ENCODE measurements at places on chromosomes 2 and 18. TPM values are rescaled to one million over a fixed set of nuclear protein-coding genes. Genes with fewer than 3 reads are reported as not detected.
A peak's percentile ranks its signal among the peaks of the same experiment; 100 is the strongest.

- peak; percentile 51 for DNase-seq
Observed at GRCh38 chr2:43224131-43224570, 2.3 kb downstream of the ZFP36L2 start.

DNA sequence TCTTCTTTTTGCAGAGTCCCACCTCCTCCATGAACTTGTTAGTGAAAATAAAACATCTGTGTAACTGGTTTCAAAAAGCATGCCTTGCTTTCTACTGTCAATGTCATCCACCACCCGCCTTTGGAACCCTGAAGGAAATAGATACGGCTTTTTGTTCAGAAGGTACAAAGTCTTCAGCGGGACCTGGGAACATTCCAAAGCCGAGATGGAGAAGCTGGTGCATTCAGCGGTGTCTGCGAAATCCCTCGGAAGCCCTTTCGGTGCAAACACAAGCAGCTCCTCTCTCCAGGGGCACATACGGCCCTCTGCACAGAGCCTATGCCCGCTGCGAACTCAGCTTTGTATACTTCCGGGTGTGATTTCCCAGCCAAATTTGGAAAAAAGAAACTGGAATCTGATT, 555.8 kb upstream of the SALL3 start:
- no peak for DNase-seq

DNA sequence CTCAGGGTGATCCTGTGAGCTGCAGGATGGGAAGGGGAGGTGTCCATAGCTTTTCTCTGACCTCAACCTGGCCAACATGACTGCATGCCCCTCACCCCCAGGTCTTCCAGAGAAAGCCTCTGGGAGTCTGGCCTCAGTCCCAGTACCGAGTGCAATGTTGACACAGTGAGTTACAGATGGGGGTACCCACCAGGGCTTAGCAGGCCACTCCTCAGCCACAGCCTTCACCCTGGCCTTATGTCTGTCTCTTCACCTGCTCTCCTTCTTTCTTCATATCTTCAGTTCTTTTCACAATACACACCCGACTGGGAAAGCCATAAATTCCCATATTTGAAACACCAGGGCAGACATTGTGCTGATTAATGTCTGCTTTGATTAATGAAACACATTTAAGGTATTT, 33.5 kb downstream of the AOX1 start:
- DNase-seq: no peak

- no peak for DNase-seq
Observed at GRCh38 chr2:20781656-20782265, 41.1 kb downstream of the LDAH start.

DNA sequence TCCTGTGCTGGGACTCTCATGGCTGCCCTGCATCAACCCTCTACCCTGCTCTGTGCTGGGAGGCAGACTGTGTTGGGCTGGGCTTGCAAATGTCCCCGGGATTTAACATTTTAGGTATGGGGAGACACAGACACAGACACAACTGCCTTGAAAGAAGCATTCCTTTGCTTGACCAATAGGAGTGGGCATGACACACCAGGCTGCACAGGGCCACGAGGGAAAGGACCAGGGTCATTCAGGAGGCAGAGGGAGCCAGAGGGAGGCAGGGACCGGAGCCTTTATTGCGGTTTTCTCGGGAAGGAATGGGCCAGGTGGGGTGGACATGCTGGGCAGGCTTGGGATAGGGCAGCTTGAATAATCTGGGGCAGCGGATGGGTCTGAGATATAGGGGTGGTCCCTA, 238.7 kb upstream of the COPS8 start:
- DNase-seq: no peak

- DNase-seq: peak; percentile 39
Observed at GRCh38 chr2:219274361-219274921, 4.7 kb upstream of the DNAJB2 start.

DNA sequence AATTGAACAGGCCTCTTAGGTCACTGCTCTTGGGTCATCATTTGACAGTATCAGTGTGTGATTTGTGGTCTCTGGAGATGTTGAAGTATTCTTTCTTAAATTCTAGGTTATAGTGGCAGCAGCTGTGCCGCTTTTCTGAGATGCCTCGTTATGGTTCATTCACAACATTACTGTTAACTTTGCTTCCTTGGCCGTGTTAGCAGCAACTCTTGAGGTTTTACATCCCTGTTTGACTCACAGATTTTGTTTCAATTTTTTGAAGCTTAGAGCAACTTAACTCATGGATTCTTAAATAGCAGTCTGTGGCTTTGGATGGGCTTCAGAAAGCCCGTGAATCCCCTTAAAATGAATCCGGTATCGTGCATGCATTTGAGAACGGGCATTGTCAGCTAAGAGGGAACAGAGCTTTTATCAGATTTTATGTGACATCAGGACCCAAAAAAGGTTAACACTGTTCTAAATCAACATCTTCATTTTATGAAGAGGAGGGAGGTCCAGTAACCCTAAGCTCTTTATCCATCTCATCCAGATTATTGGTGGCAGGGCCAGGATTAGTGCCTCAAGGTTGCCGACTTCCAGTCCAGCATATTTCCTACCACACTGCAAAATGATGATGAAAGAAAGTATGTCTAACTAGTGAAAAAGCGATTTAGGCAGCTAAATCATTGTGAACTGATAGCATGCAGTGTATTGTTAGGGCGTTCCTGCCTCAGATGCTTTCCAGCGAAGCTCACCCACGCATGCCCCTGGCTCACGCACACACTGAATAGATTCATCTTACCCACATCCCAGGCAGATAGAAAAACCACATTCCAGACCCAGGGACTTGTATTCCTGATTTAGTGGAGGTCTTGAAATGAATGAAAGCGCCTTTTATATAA, 5.1 kb downstream of the TRIB2 start:
- DNase-seq: no peak

GRCh38 chr2:155145758-155146229, 447.3 kb downstream of the KCNJ3 start:
- no peak for DNase-seq

DNA sequence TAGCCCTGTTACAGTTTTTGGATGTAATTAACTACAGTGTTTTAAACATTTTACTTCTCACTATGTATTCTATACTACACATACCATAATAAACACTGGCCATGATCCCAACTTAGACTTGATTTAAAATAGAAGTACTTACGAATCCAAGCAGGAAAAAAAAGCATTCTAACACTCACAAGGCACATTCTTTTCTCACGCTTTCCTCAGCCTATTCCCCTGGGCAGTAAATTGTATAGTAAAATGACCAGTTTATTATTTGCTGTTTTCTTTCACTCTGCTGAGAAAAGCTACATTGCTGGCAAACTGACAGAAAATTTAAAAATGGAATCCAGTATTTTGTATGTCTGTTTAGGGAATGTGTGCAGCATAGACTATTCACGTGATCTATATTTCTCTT, 2.8 kb upstream of the TANC1 start:
- no peak for DNase-seq

- no peak for DNase-seq
Observed at GRCh38 chr2:28347596-28347995, 45.1 kb upstream of the FOSL2 start.

GRCh38 chr18:68972176-68972575, 174.3 kb downstream of the CCDC102B start:
- no peak for DNase-seq

- DNase-seq: no peak
Observed at GRCh38 chr2:119792907-119793312, 33.2 kb downstream of the PTPN4 start.

GRCh38 chr2:64404002-64404731, 49.8 kb upstream of the LGALSL start:
- peak; percentile 57 for DNase-seq

DNA sequence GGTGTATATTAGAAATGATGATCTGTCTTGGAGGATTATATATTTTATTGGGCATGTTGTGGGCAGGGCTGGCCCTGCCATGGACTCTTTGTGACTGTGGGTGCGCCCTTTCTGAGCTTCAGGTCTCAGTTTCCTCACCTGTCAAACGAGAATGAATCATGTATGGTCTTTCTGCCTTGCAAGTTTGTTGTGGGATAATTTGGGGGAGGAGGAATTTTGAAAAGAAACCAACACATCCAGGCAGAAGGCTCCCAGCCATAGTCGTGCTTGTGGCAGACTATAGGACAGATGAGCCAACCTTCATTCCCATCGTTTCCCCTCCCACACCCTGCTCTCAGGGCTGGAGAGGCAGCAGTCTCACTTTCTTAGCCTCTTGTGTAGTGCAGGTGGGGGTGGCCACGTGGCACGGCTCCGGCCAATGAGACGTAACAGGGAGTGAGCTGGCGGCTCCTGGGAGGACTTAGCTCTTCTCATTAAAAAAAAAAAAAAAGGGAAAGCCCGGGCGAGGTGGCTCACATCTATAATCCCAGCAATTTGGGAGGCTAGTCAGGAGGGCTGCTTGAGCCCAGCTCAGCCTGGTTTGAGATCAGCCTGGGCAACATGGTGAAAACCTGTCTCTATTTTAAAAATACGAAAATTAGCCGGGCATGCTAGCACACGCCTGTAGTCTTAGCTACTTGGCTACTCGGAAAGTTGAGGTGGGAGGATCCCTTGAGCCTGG, 63.1 kb downstream of the RHOB start:
- peak; percentile 78 for DNase-seq

DNA sequence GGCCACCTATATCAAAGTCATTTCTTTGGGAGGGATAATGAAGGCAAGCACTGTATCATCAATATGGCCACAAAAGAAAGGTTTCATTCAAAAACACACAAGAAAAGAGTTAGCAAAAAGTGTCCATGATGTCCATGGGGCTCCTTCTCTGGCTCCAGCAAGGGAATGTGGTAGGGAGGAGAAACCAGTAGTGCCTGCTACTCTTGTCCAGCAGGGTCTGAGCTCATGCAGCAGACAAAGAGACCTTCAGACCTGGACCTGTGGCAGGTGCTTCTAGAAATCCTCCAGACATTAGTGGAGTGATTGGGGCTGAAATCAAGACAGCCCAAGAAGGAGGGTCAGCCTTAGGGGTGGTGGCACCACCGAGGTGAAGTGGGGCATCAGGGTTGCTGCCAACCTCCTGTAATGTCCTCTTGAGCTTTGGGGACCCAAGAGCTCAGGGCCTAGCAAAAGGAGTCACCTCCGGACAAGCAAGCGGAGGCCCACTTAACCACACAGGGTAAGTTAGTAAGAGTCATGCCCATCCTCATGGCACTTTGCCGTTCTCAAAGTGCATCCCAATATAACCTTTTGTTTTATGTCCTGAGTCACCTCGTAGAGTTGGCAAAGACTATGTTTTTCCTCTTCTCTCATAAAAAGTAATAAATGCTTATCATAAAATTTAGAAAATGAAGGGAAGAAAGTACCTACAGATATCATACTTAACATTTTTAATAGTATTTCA, 112.6 kb upstream of the YPEL5 start:
- DNase-seq: no peak

GRCh38 chr18:35424356-35424755, 47.2 kb upstream of the ZNF396 start:
- no peak for DNase-seq

DNA sequence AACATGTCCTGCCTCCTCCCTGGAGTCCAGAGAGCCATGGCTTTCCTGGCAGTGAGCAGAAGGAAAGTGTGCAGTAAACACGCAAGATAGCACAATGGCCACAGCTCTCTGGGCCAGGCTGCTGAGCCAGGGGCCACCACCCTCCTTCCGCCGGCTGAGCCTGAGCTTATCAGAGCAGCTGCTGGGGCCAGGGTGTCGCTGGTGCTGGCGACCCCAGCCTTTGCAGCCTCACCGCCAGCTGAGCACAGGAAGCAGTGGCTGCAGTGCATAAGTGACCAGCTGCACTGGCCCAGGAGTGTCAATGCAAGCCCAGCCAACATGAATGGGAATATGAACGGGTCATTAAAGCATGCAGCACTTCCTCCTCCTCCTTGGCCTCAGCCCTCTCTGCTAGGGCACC, 172.0 kb downstream of the ZFP36L2 start:
- no peak for DNase-seq

- no peak for DNase-seq
Observed at GRCh38 chr2:15178946-15179345, 382.2 kb downstream of the NBAS start.

DNA sequence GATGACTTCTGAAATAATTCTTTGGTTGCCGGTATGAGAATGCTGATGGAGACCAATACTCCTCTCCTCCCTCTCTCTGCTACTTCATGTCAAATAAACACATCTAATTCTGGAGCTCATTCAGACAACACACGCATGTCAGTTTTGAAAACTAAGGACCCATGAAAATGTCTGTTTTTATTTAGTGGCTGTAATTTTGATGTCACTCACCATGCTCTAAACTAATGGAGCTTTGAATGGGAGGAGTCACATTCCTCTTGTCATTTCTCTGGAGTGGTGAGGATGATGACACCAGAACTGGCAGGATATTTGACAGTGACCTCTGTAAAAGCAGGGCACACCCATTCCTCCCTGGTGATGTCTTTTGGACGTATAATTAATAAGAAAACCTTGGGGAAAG, 163.0 kb downstream of the PHLPP1 start:
- DNase-seq: no peak

- no peak for DNase-seq
Observed at GRCh38 chr2:138503652-138504051, 2.1 kb downstream of the SPOPL start.

DNA sequence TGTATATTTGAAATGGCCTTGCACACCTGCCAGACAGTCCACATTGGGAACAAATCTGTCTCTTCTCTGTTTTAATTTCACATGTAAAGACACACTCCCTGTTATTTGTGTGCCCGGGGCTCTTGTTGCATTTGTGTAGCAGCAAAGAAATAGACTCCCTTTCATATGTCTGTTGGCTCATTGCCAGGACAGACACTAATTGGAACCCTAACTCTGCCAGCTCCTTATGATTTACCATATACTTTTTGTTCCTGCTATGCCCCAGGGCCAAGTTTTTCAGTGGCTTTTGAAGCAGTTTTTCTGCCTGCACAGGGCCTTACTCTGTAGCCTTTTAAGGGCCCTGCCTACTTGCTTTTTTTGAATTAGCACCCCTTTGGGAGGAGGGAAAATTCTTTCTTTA, 396.9 kb downstream of the DLGAP1 start:
- DNase-seq: no peak

DNA sequence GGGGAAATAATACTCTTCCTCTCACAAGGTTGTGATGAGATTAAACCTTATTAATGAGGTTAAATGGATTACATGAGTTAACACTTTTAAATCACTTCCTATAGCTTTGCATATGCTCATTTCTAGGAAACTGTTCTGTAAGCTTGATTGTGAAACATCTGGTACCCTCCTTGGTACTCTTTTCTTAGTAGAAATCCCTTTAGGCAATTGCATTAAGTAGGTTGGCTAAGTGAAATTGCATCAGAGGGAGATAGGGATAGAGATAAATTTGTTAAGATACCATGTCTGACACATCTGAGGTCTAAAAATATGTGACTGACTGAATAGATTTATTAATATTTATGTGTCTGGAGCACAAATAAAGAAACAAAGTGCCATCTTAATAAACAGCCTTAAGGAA, 275.9 kb upstream of the MAP2 start:
- no peak for DNase-seq

- DNase-seq: no peak
Observed at GRCh38 chr18:76371301-76372203, 123.5 kb downstream of the ZNF516 start.

Gene SCYGR4
- not detected for total RNA-seq

Gene CYP20A1
- 35.1 TPM for total RNA-seq

Gene COL4A3
- total RNA-seq: 7.0 TPM

Gene SCTR
- total RNA-seq: not detected

Gene HNRNPA3
- 57.0 TPM for total RNA-seq

Gene ALK
- 1.2 TPM for total RNA-seq

Gene LYPD1
- not detected for total RNA-seq

Gene GPD2
- total RNA-seq: 95.3 TPM

Gene POU3F3
- total RNA-seq: 2.2 TPM

Gene ST8SIA3
- total RNA-seq: 13.1 TPM

Data from prostate gland (tissue), 2 donors.